ENCODE measurements at places on chromosomes 16 and 17.
A peak's percentile ranks its signal among the peaks of the same experiment; 100 is the strongest.

- DNase-seq = no peak
Measured at GRCh38 chr17:67139784-67140665, 95.7 kb downstream of the CACNG1 start.

DNA sequence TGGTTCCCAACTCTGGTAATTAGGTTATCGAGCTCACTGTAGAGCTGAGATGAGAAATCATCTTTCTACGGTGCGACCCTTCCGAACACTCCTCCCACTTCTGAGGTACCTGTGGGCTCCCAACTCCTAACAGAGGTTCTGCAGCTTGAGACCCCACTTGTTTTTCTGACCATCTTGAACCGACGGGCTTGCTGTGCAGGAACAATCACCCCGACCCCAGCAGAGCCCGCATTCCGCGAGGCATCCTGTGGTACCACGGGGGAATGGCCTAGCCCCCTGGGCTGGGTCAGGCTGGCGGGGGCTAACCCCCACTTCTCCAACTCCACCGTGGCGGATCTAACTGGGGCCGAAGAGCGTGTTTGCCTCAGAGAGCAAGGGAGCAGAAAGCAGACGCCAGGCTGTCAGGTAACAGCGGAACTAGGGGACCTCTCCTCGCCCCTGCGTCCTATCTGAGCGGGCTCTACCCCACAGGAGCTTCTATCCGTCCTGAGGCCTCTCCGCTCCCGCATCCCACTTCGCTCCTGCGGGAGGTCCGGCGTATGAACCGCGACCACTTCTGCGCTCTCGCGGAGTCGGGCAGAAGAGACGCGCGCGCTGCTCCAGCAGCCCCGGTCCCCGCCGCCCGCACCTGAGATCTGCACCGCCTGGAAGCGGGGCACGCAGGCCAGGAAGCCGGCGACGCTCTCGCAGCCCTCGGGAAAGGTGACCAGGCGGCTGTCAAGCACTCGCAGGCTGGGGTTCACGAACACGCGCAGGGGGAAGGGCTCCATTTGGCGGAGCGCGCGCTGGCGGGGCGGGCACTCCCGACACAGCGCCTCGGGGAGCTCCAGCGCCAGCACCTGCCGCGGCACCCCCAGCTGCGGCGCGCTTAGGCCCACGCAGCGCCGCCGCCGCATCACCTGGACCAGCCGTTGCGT lies 761 bp downstream of the PDF start:
- DNase-seq = peak; percentile 68

DNA sequence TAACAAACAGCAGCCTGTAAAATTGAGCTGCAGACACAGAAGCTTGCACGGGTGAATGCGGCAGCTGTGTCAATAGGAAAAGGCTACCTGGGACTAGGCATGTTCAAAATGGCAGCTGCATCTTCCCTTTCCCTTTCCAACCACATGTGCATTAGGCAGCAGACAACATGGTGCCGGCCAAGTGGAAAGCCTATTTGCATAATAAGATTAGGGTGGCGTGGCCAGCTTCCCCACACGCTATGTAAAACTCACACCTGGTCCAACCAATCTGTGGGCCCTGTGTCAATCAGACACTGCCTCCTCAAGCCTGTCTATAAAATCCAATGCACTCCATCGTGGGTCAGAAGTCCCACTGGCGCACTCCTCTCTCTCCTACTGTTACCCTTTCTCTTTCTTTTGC lies 61.0 kb upstream of the RBBP6 start:
- DNase-seq = no peak

GRCh38 chr17:50614471-50615051 lies 20.1 kb upstream of the ABCC3 start:
- no peak for DNase-seq

DNA sequence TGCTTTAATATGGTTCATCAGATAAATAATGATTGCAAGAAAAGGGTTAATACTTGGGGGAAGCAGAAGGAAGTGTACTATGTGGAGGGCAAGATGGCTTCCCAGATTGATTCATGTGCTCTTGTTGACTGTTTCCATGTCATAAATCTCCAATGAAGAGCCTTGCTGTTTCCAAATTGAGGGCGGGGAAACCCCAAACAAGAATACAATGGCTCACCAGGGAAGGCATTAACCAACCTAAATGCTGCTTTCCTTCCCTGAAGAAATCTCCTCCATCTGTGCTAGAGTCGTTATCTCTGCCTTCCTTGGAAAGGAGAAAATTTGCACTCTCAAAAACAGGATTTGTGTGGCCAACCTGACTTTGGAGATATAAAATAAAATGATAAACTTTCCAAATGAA lies 28.0 kb upstream of the CDH13 start:
- no peak for DNase-seq

- DNase-seq = no peak
Measured at GRCh38 chr16:84843149-84844048, 23.6 kb downstream of the CRISPLD2 start.

DNA sequence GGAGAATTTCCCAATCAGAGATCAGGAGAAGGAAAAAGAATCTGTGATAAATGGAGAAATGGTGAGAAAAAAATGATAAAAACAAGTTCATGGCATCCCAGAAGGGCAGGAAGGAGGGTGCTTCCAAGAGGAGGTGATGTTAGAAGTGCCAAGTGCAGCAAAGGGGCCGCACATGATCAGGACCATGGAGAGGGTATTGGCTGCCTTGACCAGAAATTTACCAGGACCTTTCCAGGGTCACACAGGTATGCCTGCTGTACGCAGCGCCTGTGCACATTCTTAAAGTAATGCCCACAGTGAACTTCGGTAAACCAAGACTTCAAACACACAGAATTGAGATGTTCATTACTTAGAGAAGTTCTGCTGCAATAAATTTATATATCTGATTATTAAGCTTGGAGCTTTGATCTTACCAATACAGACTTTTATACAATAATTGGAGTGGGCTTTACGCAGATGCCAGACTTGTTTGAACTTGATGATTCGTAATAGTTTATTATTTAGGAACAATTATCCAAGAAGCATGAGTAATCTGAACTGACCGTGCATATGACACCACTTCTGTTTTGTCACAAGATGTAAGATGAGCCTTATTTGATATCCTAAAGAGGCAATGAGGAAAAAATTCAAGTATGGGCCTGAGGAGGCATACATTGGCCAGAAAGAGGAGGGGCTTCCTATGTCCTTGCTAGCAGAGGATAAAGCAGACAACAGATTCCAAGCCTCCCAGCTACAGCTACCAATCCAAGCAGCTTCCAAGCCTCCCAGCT lies 2.2 kb upstream of the KRT33A start:
- DNase-seq = no peak

- no peak for DNase-seq
Measured at GRCh38 chr17:34756637-34757021, 177.2 kb downstream of the TMEM132E start.

GRCh38 chr17:4009186-4009785 lies 45.0 kb upstream of the ATP2A3 start:
- DNase-seq = no peak

DNA sequence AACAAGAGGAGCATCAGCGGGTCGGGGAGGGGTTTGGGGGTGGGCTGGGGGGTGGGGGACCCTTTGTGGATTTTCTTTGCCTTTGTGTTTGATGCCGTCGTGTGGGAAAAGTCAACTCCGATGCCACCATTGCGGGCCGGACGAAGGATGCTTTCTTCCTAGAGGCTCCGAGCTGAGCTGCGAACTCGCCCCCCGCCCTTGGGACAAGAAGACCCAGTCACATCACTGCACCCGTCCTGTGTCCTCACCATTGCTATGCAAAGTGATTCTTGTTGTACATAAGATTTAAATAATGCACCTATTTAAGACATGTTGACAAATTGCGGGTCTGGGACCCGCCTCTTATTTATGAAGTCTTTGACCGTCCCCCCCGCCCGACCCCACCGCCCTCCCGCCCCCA lies 69.0 kb upstream of the PLCG2 start:
- DNase-seq = no peak

DNA sequence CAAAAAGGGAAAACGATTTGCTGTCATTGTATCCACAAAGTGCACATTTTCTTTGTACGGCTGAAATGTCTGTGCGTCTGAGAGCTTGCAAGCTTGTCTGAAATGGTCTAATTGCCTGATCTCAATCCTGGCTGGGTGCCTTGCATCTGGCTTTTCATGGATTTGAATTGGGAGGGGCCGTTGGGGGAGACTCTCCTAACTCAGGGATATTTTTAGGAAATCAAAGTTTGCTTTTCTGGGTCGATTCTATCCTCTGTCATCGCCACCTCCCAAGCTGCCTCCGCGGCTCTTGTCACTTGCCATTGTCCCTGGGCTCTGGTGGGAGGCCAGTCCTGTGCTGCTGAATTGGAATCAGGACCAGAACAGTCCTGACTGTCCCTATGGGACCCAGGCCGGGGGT lies 33.3 kb upstream of the MGAT5B start:
- no peak for DNase-seq

DNA sequence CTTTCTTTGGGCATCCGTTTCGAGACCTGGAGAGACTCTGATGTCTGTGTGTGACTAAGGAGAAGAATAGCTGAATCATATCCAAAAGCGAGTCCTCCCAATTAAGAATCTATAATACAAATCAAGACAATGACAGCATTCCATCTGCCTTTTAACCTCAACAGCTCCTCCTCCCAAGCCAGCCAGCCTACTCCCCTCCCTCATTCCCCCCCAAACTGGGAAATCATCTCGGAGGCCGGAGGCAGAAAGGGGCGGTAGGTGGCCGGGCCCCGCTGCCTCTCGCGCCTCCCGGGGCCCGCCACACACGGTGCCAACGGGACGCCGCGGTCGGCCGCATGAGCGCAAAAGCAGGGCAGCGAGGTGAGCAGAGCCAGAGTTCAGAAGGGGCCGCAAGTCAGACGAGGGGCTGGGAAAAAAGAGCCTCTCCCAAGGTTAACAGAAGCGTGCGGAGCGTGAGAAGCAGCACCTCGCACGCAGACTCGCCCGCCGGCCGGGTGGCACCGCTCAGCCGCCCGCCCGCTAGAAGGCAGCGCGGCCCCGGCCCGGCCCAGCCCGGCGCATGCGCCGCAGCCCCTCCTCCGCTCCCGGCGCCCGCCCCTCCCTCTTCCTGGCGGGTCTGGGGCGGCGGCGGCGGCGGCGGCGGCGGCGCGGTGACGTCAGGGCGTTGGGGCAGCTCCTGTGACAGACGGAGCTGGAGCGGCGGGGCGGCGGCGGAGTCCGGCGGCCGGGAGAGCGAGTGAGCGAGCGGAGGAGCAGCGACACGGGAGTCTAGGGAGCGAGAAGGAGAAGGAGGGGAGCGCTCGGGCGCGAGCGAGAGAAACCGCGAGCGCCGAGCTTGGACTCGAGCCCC lies at the start of gene PAFAH1B1:
Gene PAFAH1B1 (plus strand): TSS at position 684 of the 850 bp plus-strand sequence. CDS start 44,635 bp downstream, outside the sequence.
- peak; percentile 90 for DNase-seq

GRCh38 chr16:12016291-12016947 lies 39.9 kb downstream of the SNX29 start:
- no peak for DNase-seq

DNA sequence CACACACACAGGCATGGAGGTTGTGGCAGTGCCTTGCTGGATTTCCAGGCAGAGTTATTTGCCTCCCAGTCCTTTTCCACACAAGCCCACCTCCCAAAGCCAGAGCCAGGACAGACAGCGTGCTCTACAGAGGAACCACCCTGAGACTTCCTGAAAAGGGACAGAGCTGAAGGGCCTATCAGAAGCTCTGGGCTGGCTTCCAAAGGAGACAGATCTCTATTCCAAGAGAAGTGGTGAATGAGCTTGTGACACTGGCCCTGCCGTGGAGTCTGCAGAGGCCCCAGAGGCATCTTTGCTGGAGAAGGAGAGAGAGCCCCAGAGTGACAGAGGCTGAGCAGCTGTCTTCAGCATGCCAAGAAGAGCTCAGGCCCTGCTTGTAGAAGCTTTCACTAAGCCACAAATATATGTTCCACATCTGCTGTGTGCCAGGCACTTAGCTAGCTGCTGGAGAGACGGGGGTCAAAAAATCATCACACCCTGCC lies 8.3 kb upstream of the LPCAT2 start:
- DNase-seq = no peak

DNA sequence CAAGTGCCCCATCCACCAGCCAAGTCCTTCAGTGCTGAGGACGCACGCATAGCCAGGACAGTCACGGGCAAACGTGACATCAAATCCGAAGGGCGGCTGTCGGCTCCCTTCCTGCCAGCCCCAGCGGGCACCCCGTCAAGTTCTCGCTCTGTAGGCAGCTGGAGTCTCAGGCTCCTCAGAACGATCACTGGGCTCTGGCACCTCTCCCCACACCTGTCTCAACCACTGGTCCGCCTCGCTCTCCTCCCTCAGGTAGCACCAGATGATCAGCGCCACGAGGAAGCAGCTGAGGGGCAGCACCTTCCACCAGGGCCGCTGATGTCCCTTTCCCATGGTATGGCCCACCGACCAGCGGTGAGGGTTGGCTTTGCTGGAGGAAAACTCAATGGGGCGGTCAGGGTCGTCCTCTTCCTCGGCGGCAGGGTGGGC lies 422 bp downstream of the UQCC4 start:
- DNase-seq = no peak

DNA sequence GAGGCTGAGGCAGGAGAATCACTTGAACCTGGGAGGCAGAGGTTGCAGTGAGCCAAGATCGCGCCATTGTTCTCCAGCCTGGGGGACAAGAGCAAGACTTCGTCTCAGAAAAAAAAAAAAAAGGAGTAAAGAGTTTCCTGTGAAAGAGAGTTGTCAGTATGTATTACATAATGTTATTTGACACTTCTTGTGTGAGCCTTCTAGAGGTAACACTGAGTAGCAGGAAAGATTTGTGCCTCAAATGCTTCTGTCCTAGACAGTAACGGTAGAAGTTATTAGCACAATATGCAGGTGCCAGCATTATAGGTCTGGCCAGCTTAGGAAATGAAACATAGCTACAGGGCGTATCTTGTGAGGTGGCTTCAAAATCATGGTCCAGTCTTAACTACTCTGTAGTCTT lies 6.2 kb downstream of the RPS6KB1 start:
- DNase-seq = no peak

DNA sequence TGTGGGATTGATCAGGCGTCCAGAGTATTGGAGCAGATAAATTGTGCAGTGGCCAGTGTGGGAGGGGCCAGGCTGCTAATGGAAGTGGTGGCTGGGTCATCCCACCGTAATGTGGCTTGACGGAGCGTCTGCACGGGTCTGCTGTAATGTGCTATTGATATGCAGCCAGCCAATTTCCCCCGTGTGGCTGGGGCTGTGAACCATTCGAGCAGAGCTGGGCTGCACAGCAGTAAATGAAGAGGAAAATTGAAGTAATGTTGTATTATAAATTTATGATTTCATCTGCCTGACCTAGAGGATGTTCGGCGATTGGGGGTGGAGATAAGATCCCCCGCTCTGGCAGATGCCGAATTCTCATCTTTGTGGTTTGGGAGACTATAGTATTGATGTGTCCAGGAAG lies 121.5 kb downstream of the CCDC182 start:
- no peak for DNase-seq

GRCh38 chr17:37067555-37068111 lies 118.9 kb downstream of the AATF start:
- no peak for DNase-seq

- no peak for DNase-seq
Measured at GRCh38 chr17:8469964-8470363, 34.3 kb downstream of the NDEL1 start.
